Mesothelial cell of epicardium (in vitro differentiated cells): ENCODE measurements at places on chromosomes 11 and 22. TPM values are rescaled to one million over a fixed set of nuclear protein-coding genes. Genes with fewer than 3 reads are reported as not detected.
A peak's percentile ranks its signal among the peaks of the same experiment; 100 is the strongest.

IGSF9B gene
- 4.8 to 7.0 TPM (median 5.8 TPM) in 3 replicates for total RNA-seq

BATF2 gene
- 1.5 to 1.9 TPM (median 1.7 TPM) in 3 replicates for total RNA-seq

CECR2 gene
- total RNA-seq = 14.1 to 15.1 TPM (median 15.0 TPM) in 3 replicates

OR51S1 gene
- total RNA-seq = not detected in 3 replicates

OR6A2 gene
- 0.34 to 0.60 TPM (median 0.38 TPM) in 3 replicates for total RNA-seq

- no peak for DNase-seq
Observed at GRCh38 chr11:640021-640706, 3.1 kb downstream of the DRD4 start.

- DNase-seq = no peak
Observed at GRCh38 chr11:61544466-61544865, 35.9 kb downstream of the LRRC10B start.

GRCh38 chr11:69013009-69013951 lies at the start of gene MRGPRF:
MRGPRF (minus strand) TSS chr11:69013246; CDS start chr11:69009901, 3,345 bp downstream.
- DNase-seq = no peak

DNA sequence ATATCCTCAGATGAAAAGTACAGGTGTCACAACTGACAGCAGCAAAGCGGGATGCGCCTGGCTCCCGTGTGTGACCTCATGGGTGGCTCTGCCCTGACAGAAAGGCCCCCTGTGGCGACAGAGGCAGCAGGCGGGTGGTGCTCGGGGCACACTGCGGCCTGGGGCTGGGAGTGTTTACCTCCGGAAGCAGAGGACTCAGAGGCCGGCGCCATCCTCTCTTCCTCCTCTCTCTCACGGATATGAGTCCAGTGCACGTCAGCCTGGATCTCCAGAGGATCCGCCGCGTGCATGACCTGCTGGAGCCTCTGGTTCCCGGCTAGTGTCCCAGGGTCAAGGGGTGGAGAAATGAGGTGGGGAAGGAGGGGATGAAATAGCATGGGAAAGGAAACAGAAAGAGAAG lies 53.2 kb upstream of the BID start:
- DNase-seq = no peak

- no peak for DNase-seq
Observed at GRCh38 chr11:98679673-98680072, 341.1 kb upstream of the CNTN5 start.

GRCh38 chr22:38401336-38402084 lies 53.5 kb downstream of the KCNJ4 start:
- no peak for DNase-seq

DNA sequence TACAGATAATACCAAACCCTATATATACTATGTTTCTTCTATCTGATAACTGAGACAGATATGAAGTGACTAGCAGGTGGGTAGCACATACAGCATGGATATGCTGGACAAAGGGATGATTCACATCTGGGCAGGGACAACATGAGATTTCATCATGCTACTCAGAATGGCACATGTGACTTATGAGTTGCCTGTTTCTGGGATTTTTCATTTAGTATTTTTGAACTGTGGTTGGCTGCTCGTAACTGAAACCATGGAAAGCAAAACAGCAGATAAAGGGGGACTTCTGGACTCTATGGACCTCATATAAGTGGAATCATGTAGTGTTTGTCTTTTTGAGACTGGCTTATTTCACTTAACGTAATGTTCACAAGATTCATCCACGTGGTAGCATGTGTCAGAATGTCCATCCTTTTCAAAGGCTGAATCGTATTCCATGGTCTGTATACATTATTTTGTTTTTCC lies 883.0 kb downstream of the TBC1D22A start:
- no peak for DNase-seq

GRCh38 chr22:32900886-32901635 lies 99.6 kb downstream of the TIMP3 start:
- no peak for DNase-seq

- DNase-seq = no peak
Observed at GRCh38 chr11:2481253-2481652, 36.4 kb downstream of the KCNQ1 start.

- no peak for DNase-seq
Observed at GRCh38 chr11:5129457-5129877, 8.7 kb downstream of the OR52A5 start.

GRCh38 chr11:75737314-75737713 lies 19.7 kb downstream of the MOGAT2 start:
- DNase-seq = no peak

GRCh38 chr11:18248561-18248960 lies at the start of gene SAA2:
SAA2 (minus strand) TSS chr11:18248668; CDS start chr11:18248011, 657 bp downstream.
- DNase-seq = no peak

GRCh38 chr22:43099095-43099494 lies 9.9 kb upstream of the TTLL1 start:
- DNase-seq = no peak

DNA sequence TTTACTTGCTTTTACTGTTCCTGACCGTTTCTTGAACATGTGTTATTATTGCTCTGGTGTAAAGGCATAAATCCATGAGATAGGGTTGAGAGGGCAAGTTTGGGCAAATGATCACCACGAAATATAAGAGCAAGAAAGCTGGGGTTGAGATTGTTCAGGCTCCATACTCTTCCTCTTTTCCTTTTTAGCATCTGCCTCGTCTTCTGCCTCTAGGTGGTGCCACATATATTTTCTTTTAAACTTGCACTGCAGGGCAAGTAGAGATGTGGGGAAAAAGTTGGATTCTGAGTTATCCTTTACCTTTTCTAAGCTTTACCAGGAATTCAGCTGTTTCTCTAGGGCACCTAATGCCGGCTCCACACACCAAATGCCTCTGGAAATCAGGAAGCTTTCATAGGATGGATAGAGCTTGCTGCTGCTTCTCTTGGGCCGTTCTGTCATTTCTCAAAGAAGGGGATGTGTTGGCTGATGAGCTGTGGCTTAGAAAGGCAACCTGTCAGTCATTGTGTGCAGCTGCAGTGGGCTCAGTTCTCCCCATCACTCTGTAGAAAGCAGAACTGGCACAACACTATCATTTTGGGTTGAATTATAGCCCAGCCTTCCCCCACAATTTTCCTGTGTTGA lies 98.2 kb downstream of the LDLRAD3 start:
- no peak for DNase-seq

GRCh38 chr11:65500387-65501185 lies 1.7 kb downstream of the MALAT1 start:
- DNase-seq = no peak

DNA sequence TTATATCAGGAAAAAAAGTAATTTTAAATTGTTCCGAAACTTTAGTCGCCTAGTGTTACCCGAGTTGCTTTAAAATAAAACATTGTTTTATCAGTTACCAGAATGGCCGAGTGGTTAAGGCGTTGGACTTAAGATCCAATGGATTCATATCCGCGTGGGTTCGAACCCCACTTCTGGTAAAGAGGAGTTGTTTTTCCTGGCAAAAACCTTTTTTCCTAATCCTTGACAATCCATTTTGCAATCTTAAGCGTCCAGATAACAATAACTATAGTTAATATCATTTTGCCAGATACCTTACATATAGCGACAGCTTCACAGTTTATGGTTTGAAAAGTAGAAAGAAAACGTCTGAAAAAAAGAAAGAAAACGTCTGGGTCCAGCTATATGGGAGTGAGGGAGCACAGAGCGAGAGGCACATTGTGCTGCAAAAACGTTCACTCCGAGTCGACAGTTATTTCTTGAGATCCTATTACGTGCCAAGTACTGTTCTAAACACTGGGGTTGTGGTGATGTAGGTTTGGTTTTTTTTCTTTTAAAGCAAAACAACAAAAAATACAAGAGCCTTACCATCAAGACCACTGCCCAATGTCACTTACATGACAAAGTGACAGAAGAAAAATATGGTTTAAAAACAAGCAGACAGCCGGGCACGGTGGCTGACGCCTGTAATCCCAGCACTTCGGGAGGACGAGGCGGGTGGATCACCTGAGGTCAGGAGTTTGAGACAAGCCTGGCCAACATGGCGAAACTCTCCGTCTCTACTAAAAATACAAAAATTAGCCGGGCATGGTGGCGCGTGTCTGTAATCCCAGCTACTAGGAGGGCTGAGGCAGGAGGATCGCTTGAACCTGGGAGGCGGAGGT lies 40.6 kb downstream of the OR4D9 start:
- DNase-seq = no peak

DNA sequence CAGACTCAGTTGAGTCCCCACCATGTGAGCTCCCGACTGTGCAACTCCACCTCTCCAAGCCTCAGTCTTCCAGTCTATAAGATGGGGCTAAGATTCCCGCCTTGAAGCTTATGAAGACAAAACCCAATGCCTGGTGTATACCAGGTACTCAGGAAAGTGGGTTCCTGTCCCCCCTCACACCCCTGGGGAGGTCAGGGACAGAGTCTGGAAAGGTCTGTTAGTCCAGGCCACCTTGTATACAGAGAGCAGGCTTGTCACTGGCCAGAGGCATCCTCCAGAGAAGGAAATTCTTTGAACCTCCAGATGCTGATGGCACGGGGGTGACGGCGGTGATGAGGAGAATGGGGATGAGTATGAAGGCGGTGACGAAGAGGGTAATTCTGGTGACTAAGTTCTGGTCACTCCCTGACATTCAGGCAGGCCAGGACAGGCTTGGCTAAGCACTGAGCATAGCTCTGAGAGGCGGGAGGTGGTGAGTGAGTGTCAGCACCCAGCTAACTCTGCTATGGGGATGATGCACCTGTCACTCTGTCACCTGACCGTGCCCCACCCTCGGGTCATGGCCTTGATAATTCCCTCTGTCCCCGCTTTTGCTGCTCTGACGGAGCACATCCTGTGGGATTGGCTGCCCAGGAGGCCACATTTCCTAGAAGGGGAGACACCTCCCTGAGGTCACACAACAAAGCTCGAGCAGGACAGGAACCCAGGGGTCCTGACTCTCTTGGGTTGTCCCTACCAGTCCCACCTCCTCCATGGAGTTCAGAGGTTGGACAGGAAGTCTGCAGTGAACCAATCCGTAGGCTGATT lies 30.9 kb upstream of the CSNK1E start:
- peak; percentile 33 for DNase-seq
